Spinal cord (tissue), 10 donors: ENCODE measurements at places on chromosomes 5 and 9. TPM values are rescaled to one million over a fixed set of nuclear protein-coding genes. Genes with fewer than 3 reads are reported as not detected.

GRCh38 chr9:6628704-6629103 is 16.8 kb downstream of the GLDC start:
- DNase-seq, result no peak

DNA sequence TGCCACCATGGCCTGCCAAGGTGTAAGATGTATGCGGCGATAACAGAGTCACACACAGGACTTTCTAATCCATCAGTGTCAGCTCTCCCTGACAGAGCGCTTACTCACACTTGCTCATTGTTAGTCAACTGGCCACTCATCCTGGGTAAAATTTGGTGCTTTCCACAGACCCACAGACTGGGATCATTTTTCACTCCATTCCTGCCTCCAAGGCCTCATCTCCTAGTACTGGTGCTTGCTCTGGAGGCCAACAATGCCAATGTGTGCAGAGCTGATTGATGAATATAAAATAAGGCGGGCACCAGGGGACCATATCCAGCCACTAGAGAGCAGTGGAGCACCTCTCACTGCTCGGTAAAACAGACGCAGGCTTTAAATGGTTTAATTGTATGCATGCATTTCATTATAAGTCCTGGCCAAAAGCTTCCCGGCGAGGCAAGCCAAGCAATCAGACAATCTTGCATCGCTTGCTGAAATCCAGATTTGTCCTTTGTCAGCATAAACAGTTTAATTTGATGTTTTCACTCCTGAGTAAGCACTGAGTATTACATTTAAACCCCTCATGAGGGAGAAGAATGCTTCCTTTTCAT is 22.3 kb downstream of the PSMB7 start:
- peak; percentile 52 for DNase-seq

DNA sequence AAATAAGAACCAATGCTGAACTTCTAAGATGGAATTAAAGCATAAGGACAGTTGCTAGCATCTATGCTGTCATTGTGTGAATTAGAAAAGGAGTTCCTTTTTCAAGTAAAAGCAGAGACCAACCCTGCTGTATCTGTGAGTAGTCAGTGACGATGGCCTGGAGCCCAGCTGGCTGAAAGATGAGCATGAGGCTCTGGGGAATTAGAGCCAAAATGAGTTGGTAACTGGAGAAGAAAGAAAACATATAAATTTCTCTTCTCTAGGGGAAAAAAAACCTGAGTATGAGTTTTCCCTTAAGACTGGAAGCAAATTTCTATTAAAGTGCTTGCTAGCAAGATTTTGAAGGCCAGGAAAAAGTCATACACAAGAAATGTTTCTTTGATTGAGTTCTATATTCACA is 1.6 kb upstream of the SPZ1 start:
- peak; percentile 51 for DNase-seq

DNA sequence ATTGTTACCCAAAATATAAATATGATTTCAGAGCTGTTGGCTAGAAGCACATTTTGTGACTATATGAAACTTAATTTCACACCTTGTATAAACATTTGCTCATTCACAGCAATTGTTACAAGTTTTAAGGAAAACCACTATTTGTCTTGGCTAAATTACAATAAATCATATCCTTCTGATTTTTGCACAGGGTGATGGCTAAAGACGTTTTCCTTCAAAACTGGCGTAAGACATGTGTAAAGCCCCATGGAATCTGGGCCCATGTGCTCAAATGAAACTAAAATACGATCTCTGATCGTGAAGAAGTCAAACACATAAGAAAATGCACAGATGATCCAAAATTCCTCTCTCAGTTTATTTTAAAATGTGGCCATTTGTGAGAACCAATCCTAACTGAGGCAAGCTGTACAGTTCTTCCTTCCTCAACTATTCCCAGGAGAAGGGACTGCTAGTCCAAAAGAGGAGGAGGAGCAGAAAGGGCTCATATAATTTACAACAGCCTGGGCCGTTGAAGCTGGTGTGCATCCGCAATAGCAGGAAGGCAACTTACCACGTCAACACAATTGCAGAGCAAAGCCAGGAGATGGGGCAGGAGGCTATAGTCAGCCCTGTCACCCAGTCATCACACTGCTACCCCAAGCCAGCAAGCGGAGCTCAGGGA is 98.4 kb downstream of the MED27 start:
- DNase-seq, result no peak

- no peak for DNase-seq
Observed at GRCh38 chr5:118605761-118606160, 382.6 kb downstream of the DTWD2 start.

The UNC13B gene
- 20.2 TPM for total RNA-seq

The SPINK1 gene
- not detected for total RNA-seq

The CMYA5 gene
- total RNA-seq, result 9.2 TPM
